Naive thymus-derived CD4-positive, alpha-beta T cell (primary cell): ENCODE measurements at places on chromosomes 1 and 21.

- no peak for DNase-seq
- H3K4me1 ChIP-seq = no peaks in the 10 kb centered on the region
- no peak overlapping the region for H3K4me3 ChIP-seq
- H3K36me3 ChIP-seq = no peaks in the 10 kb centered on the region
These were observed 82.7 kb downstream of the CAMTA1 start for GRCh38 chr1:6867729-6868659.

DNA sequence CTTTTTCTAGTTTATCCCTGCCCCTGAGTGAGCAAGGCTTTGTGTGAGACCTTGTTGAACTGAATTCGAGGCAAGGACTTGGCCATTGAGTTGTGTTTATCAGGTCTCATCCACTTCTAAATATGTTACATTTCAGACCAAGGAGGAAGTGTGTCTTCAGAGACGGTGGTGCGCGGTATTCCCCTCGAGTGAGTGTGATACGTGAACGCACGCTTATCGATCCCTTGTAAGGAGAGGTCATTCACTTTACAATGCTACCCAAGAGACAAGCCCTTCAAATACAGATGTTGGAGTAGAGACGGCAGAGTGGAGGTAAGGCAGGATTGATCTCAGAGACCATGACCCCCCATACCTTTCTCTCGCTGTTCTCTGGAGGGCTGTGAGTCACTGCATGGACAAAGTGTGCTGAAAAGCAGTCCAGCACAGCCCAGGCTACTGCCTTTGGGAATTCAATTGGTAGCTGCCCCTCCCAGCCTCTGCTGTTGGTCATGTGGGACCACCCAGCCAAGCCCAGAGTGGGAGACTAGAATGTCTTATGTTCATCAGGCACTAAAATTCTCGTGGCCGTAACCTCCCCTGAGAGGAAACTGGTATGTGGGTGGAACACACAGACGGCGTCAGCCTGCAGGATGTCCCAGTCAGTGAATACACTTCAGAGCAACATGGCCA, 16.3 kb upstream of the MTARC1 start:
- H3K36me3 ChIP-seq = no peaks in the 10 kb centered on the region
- H3K4me1 ChIP-seq = no peaks in the 10 kb centered on the region
- DNase-seq = no peak
- H3K27me3 ChIP-seq = no peaks in the 10 kb centered on the region
- H3K4me3 ChIP-seq = no peak overlapping the region

- H3K4me3 ChIP-seq = no peak overlapping the region
- no peaks in the 10 kb centered on the region for H3K36me3 ChIP-seq
- no peak overlapping the region for H3K27ac ChIP-seq
- H3K4me1 ChIP-seq = no peaks in the 10 kb centered on the region
- H3K27me3 ChIP-seq = no peaks in the 10 kb centered on the region
- DNase-seq = no peak
These were observed 203.4 kb downstream of the HS2ST1 start for GRCh38 chr1:87117761-87118368.

DNA sequence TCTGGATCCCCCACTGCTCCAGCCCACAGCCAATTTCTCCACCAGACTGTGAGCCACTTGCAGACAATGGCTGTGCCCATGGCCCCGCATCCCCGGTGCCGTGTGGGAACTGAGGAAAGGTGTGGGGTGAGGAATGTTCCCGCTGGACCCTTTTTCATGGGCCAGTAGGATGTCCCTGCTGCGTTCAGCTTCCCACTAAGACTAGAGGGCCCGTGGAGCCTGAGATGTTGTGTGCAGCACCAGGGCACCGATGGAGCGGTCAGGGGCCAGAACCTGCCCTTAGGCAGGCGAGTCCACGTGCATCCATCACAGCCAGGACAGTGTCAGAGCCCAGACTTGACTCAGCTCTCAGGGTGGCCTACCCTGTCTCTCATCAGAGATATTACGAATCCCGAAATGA, 105.7 kb upstream of the COL6A1 start:
- no peak for DNase-seq
- H3K27ac ChIP-seq = no peak overlapping the region
- no peak overlapping the region for H3K4me3 ChIP-seq
- no peaks in the 10 kb centered on the region for H3K27me3 ChIP-seq

GRCh38 chr1:219581766-219582165, 31.1 kb downstream of the ZC3H11B start:
- no peaks in the 10 kb centered on the region for H3K27me3 ChIP-seq
- no peak for DNase-seq
- H3K27ac ChIP-seq = no peak overlapping the region
- no peaks in the 10 kb centered on the region for H3K36me3 ChIP-seq
- H3K4me1 ChIP-seq = no peaks in the 10 kb centered on the region

GRCh38 chr1:19032701-19033514, 76.4 kb upstream of the IFFO2 start:
- DNase-seq = no peak
- no peak overlapping the region for H3K27ac ChIP-seq
- H3K36me3 ChIP-seq = no peaks in the 10 kb centered on the region

GRCh38 chr21:43619856-43620255, 39.4 kb downstream of the HSF2BP start:
- no peak for DNase-seq
- no peaks in the 10 kb centered on the region for H3K36me3 ChIP-seq
- H3K27ac ChIP-seq = no peak overlapping the region
- H3K4me3 ChIP-seq = no peak overlapping the region
- H3K27me3 ChIP-seq = no peaks in the 10 kb centered on the region
- no peaks in the 10 kb centered on the region for H3K4me1 ChIP-seq

DNA sequence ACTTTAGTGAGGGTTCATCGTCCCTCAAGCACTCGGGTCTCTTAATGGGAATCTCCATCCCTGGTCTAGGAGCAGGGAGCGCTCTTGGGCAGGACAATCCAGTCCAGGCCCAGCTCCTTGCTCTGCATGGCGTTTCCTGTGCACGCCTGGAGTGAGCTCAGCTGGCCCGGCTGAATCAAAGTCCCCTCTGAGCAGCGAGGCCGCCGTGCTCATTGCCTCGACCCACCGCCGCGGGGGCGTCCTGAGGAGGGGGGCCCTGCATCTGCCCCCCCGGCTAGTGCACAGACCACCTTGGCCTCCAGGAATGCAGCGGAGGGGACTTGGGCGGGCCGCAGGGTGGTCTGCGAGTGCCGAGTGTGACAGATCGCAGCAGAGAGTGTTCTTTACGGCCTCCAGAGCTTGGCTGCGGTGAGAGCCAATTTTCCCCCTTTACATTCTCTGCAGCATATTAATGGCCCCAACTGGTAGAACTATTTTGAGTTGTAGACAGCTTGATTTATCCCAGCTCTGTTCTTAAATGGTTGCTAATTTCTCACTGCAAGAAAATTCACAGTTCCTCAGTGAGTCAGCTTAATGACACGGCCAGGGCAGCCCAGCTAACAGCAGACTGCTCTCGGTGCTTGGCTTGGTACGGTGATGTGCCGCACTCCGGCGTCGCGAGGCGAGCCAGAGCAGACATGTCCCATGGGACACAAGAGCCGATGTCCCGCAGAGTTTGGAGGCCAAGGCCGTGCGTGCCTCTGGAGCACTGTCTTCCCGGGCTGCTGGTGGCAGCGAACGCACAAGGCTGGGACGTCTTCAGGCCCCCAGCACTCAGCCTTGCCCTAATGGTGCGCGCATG, 39.8 kb downstream of the SNAP47 start:
- no peak overlapping the region for H3K27ac ChIP-seq

GRCh38 chr1:8370046-8370881, 52.4 kb downstream of the SLC45A1 start:
- H3K4me1 ChIP-seq = peaks cover 3% of the 10 kb centered on the region
- DNase-seq = no peak
- H3K4me3 ChIP-seq = no peak overlapping the region
- H3K27ac ChIP-seq = no peak overlapping the region
- no peaks in the 10 kb centered on the region for H3K27me3 ChIP-seq

DNA sequence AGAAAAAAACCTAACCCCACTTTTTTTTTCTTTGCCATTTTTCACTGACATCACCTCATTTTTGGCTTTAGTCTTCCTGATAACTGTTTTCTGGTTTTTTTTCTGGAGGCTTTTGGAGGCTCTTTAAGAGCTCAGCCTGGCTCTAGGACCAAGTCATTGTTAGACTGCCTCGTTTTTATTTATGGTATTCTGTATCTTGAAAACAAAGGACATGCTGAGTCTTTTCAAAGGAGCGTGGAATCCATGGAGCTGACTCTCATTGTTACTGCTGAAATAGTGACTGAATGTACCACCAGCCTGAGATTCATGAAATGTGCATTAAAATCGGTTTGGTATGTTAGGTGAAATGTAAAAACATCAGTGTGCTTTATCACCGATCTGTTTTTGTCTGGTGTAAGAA, 28.0 kb downstream of the RASAL2 start:
- H3K36me3 ChIP-seq = no peaks in the 10 kb centered on the region
- H3K4me1 ChIP-seq = no peaks in the 10 kb centered on the region
- no peak overlapping the region for H3K4me3 ChIP-seq
- no peaks in the 10 kb centered on the region for H3K27me3 ChIP-seq

GRCh38 chr1:233512538-233512937, 101.4 kb upstream of the KCNK1 start:
- H3K27ac ChIP-seq = no peak overlapping the region
- no peaks in the 10 kb centered on the region for H3K36me3 ChIP-seq
- no peaks in the 10 kb centered on the region for H3K4me1 ChIP-seq
- no peak overlapping the region for H3K4me3 ChIP-seq
- DNase-seq = no peak
- no peaks in the 10 kb centered on the region for H3K27me3 ChIP-seq

GRCh38 chr1:193036337-193037047, 22.7 kb downstream of the UCHL5 start:
- H3K27me3 ChIP-seq = no peaks in the 10 kb centered on the region
- DNase-seq = no peak
- no peak overlapping the region for H3K4me3 ChIP-seq
- no peak overlapping the region for H3K27ac ChIP-seq
- H3K36me3 ChIP-seq = no peaks in the 10 kb centered on the region

DNA sequence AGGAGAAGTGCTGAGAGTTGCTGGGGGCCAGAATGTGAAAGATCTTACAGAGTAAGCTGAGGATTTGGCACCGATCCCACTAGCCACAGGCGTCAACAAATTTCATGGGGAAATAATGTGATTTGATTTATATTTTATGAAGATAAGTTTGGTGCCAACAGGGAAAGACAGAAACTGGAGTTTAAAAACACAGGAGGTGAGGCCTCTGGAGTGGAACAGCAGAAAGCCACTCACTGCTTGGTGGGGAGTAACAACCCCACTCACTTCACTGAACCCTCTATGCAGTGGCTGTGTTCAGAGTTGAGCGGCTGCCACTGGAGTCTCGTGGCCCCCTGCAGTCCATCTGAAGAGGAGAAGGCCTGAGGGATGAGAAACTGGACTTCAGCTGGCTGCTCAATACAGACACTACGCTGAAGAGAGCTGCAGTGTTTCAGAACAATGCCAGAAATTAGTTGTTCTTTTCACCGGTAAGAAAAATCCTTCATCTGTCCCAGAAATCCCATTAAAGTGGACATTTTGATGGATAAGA, 48.0 kb upstream of the RXRG start:
- H3K4me1 ChIP-seq = no peaks in the 10 kb centered on the region
- no peak overlapping the region for H3K4me3 ChIP-seq
- H3K27ac ChIP-seq = no peak overlapping the region
- no peak for DNase-seq
- no peaks in the 10 kb centered on the region for H3K36me3 ChIP-seq
- no peaks in the 10 kb centered on the region for H3K27me3 ChIP-seq

DNA sequence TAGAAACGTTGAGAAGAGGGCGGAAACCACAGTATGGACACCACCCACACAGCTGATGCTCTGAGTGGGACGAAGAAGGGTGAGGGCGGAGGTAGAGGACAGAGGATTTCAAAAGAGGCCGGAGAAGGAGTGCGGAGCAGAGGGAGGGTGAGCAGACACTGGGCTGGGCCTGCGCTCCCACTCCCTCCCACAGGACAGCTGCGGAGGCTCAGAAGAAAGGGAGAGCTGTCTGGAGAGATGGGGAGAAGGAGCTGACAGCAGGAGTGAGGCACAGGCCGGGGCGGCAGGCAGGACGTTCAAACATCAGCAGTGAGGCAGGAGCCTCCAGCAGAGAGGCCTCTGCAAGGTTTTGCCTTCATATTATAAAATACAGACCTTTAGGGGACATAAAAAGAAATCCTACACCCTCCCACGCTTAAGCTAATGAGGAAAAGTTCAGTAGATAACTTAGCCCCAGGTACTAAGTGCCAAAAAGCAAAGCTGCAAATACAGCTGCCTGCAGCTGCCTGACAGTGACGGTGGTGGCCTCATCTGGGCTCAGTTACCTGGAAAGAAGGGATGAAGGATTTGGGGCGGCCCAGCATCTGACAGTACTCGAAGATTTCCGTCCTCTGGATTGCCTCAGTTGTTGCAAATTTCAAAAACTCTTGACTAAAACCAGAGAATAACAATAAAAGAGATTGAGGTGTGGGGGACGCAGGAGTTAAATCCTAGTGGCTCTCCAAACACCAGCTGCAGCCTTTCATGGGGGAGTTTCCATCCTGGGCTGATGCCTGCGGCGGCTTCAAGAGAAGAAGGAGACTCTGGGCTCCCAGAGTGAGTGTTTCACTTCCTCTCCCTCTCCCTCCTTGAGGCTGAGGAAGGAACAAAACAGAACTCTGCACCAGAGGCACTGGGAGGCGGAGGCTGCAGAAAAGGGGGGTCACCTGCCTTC, 25.6 kb downstream of the SEC16B start:
- DNase-seq = no peak
- H3K27me3 ChIP-seq = no peaks in the 10 kb centered on the region
- H3K4me3 ChIP-seq = no peak overlapping the region

GRCh38 chr1:159430985-159431384, 1.0 kb upstream of the OR10J4 start:
- no peaks in the 10 kb centered on the region for H3K4me1 ChIP-seq
- no peak overlapping the region for H3K4me3 ChIP-seq
- no peaks in the 10 kb centered on the region for H3K27me3 ChIP-seq
- H3K27ac ChIP-seq = no peak overlapping the region
- no peak for DNase-seq
